ENCODE measurements at places on chromosomes 5 and 9.

- peak; percentile 95 for DNase-seq
Observed at GRCh38 chr5:140700177-140701144, at the start of gene ZMAT2. Gene ZMAT2, plus strand, starts transcription at chr5:140700447. Its CDS starts 14 bp downstream, at chr5:140700461.

DNA sequence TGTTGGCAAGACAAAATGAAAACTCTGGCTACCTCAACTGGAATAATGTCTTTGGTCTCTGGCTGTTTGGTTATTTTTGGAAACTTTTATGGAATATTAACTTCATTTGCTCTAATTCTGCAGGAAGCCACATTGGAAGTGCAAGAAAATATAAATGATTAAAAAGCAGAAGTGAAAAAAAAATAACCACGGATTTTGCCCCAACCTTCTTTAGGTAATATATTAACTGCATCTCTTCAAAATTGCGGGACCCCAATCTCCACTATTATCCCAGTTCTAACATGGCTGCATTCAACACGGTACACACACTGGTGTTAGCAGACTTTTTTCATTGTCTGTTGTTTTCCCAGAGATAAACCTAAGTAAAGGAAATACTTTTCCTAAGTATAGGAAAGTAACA lies 23.0 kb downstream of the GLIS3 start:
- DNase-seq: no peak

DNA sequence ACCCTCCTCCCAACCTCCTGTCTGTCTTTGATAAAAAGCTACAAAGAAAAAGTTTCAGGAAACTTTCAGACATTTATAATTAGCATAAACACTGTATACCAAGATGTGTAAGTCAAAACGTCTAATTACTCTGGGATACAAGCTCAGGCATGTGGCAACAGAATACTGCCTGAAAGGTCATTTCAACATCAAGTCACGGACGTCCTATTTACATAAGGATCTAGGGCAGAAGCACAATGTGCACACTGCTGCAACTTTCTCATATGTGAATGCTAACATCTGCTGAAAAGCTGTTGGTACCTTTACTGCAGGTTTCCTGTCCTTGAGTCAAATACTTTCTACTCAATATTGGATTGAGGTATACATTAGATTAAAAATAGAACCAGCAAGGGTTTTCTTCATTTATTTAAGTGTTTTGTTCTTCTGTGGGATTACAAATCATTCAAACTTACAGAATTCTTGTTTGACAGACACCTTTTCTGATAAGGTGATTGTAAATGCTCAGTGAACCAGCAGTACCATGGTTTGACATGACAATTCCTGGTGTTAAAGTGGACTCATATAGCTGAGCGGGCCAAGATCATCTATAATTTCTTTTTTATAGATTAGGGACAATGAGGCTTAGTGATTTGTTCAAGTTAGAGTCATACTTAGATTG lies 36.8 kb downstream of the ELL2 start:
- no peak for DNase-seq

GRCh38 chr5:174563899-174564298 lies 160.5 kb upstream of the MSX2 start:
- no peak for DNase-seq

DNA sequence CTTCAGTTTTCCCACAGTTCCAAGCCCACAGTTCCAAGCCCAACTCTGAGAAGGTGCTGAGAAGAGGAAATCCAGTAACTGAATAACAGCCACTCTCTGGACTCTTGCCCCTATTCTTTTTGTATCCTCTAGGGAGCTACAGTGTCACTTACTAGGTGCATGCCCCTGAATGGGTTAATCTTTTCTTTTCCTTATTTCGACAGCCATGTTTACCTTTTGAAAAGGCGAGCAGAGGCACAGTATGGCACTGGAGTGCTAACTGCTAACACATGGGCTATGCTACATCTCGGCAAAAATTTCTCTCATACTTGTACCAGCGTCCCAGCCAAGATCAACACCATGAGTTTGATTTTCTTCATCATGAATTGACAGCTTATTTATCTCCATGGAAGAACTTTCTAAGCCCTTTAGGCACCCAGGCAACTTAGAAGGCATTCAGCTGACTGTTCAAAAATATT lies 222.6 kb downstream of the EBF1 start:
- DNase-seq: no peak

DNA sequence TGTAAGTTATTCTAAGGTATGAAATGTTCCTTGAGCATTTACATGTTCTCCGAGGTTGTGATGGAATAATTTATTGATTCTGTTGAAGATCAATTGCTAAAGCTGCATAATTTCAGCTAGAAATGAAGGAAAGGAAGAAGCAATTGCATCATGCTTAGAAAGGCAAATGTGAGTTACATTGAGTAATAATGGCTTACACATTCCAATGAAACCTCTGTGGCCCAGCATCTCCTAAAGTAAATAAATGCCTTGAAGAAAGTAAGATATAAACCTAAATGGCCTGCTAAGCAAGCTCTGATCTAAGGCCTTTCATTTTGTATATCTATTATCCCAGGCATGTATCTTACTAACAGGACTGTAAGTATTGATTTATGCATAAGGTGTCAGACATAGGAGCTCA lies 677.3 kb upstream of the RGMB start:
- no peak for DNase-seq

GRCh38 chr9:2299843-2300205 lies 284.7 kb downstream of the SMARCA2 start:
- no peak for DNase-seq

DNA sequence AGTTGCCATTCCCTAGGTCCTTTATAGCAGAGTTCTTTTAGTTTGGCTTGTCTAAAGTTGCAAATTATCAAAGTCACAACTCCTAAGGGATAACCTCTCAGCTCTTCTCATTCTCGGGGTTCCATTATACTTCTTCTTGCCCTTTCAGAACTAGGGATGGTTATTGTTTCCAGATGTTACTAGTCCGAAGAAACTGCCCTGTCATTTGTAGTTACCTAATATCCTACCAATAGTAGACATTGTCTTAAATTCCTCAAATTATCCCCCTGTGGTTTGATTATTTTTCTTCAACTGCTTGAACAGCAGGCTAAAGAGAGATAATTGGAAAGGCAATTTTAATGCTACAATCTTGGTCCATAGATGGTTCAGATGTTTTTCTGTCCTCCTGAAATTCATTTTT lies 709.8 kb downstream of the KCTD16 start:
- DNase-seq: no peak

Measured in HFF-Myc (cell line).